SW 1271 (cell line): ENCODE measurements at places on chromosomes 2 and 18.
A peak's percentile ranks its signal among the peaks of the same experiment; 100 is the strongest.

- DNase-seq: no peak
Observed at GRCh38 chr18:21451851-21452250, 148.7 kb downstream of the ESCO1 start.

GRCh38 chr2:155372969-155373368, 674.5 kb downstream of the KCNJ3 start:
- peak; percentile 33 for DNase-seq

DNA sequence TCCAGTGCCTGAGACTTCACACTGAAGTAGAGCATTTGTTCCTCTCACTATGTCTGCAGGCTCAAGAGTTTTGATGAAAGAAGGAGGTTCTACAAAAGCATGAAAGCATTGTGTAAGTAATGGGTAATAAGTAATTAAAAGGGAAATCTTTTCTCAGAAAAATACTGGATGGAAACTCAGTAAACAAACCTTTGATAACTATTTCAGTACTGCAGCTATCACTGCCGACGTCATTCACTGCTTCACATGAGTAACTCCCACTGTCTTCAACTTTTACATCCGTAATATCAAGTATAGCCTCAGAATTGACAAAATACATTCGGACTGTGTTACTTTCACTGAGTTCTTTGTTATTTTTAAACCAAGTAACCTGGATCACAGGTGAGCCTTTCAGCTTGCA, 72.7 kb downstream of the TTN start:
- no peak for DNase-seq

DNA sequence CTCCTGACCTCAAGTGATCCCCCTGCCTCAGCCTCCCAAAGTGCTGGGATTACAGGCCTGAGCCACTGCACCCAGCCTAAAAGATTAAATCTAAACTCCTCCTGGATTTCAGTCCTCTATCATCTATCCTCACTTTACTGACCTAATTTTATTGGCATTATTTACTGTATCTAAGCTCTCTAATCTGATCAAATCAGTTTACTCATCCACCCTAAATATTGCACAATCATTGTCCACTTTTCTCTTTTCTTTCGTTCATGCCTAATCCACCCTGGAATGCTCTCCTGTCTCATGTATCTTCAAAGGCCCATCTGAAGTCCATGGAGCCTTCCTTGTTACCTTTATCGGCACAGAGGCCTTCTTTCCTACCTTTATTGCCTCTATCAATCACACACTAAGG, 31.6 kb upstream of the GPR155 start:
- DNase-seq: no peak

GRCh38 chr2:16330982-16331381, 334.7 kb downstream of the CYRIA start:
- DNase-seq: no peak

DNA sequence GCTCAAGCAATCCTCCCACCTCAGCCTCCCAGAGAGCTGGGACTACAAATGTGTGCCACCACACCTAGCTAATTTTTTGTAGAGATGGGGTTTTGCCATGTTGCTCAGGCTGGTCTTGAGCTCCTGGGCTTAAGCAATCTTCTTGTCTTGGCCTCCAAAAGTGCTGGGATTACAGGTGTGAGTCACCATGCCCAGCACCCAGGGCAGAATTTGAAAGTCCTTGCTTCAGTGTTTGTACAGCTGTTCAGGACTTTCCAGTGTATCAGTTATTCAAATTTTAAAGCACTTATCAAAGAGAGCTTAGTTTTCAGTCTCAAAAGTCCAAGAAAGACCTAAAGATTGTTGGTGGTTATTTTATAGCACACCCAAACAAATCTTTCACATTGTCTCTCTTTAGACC, 43.6 kb upstream of the VPS54 start:
- DNase-seq: no peak

DNA sequence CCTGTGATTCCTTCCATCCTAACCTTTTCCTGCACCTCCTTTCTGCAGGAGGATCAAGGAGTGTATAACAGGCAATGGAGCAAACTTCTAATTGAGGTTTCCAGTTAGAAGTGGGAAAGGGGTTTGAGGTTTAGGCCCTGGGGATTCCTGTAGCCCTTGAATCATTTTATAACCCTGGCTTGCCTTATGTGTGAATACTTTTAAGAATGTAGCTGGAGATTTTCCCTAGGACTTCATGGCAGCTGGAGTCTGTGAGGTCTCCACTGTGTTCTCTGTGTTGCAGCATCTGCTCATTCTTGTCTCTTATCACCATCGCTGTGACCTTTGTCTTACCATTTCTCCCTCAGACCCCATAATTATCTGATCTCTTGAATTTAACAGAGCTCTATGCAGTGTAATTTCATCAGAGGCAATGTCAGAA, 370.2 kb upstream of the SLC14A2 start:
- no peak for DNase-seq

- no peak for DNase-seq
Observed at GRCh38 chr18:44701227-44701626, 20.5 kb downstream of the SETBP1 start.

DNA sequence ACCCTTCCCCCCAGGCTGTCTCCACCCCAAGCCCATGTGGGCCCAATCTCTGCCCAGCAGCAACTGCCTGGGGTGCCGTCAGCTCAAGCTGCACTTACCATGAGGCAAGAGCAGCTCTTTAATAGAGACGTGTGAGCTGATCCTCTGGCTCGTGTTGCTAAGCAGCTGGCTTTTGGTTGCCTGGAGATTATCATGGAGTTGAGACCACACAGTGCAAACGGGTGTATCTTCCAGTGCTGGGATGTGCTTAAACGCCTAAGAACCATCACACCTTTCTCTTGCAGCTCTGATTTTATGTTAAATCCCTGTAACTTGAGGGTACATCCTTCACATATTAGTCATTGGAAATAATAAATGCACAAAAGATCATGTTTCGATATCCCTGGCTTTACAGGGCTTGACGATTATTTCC, 271.1 kb downstream of the PRKCE start:
- no peak for DNase-seq

DNA sequence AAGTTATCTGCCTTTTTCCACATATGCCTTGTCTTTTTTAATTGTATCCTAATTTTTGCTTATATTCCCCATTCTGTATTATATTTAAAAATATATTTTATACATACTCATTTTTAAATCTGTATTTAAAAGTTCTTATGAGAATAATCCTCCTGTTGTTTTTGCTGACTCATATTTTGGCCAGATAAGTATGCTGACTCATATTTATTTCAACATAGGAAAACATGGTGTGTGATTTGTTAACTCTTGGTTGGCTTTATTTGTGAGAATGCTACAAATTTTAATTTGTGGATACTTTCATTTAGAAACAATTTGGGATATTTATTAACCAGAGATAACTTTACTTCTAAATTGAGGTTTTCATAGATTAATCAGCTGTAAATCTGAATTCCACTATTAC, 587.7 kb downstream of the CPS1 start:
- DNase-seq: no peak

- DNase-seq: no peak
Observed at GRCh38 chr2:84160453-84160852, 298.6 kb downstream of the SUCLG1 start.

- DNase-seq: no peak
Observed at GRCh38 chr2:203820969-203821368, 46.6 kb upstream of the CTLA4 start.

DNA sequence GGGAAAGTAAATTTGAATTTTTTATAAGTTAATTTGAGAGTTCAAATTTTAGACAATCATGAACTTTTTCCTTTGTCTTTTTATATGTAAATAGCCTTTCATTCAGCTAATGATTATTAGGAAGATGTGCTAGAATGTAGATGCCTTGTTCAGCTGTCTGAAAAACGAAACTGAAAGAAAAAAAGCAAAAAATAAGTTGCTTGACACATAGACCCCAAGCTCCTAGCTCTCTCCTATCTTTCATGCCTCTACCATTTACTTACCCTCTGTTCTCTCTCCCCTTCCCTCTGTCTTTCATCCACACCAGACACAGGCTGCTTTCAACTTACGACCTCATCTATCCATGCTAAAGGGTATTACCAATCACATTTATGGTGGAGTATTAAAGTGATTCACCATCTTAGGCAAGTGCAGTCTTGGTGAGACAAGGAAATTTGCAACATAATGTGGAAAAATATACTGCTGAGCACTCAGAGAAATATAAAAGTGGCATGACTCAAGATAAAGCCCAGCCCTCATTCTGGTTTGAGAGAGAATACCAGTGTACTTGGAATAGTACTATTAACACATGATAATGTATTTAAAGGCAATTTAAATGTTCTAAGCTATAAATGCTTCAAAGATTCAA, 425.6 kb downstream of the SUCLG1 start:
- no peak for DNase-seq

GRCh38 chr2:240628507-240628807, 3.2 kb downstream of the GPR35 start:
- no peak for DNase-seq

- no peak for DNase-seq
Observed at GRCh38 chr18:24936691-24937090, 415.3 kb downstream of the ZNF521 start.

- no peak for DNase-seq
Observed at GRCh38 chr2:218718058-218718457, 7.4 kb downstream of the TTLL4 start.

DNA sequence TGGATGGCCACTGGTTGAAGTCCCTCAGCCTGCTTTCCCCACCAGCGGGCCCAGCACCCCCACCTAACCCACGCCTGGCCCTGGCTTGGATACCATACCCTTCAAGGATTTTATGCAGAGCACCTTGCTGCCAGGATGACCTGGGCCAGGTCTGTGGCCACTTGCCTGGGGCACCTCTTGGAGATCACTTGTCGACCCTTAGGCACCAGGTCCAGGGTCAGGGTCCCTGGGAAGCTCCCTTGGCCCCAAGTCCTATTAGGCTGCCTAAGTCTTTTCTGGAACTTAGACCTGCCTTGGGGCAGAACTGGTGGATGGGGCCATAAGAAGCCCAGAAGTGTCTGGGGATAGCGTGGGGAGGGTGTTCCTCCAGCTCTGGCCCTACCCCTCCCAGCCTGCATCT, 39.1 kb downstream of the FOSL2 start:
- DNase-seq: no peak

- DNase-seq: no peak
Observed at GRCh38 chr2:232931636-232932035, 61.6 kb downstream of the SNORC start.

GRCh38 chr2:129667577-129667976, 311.9 kb upstream of the RAB6C start:
- DNase-seq: no peak

DNA sequence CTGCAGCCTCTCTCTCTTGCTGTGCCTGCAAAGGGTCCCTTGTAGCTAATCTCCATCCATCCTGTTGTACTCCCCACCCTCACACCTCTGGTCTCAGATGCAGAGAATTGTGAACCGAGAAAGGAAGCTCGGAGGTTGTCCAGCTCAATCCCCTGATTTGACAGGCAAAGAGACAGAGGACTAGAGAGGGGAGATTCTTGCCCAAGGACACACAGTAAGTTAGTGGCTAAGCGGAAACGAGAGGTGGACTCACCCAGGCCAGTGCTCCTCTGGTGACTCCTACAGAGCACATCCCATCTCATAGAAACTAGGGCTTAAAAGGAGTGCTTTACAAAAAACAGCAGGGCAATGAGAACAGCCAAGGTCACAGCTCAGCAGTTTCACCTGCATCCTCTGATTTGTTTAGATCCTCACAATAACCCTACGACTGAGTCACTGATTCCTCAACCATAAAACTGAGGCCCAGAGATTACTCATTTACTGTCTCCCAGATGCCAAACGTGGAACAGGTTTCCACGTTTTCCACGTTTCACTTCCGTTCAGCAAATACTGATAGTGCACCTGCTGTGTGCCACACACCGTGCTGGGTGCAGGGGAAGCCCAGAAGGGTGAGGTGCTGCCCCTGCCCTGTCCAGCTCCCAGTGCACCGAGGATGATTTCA, 22.1 kb downstream of the EHD3 start:
- DNase-seq: no peak

DNA sequence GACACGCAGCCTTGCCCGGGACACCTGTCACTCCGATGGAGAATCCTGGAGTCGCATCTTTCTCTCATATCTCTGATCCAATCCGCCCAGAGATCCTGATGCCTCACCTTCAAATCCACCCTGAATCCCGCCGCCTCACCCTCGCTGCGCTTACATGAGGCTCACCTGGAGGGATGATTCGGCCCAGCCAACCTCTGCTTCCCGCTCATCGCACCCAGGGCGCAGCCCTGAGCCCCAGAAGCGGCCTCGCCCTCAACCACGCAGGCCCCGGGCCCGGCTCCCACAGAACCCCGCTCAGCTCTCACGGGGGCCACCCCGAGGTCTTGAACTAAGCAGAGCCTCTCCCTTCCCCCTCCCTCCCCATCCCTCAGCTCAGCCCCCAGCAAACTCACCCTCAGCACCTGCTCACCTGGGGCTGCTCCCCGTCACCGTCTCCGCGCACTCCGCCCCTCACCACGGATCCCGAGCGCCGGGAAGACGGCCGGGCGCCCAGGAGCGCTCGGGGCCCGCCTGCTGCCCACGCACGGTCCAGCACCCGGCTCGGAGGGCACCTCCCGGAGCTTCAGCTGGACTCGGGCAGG, 160.0 kb downstream of the NDUFA10 start:
- DNase-seq: no peak

DNA sequence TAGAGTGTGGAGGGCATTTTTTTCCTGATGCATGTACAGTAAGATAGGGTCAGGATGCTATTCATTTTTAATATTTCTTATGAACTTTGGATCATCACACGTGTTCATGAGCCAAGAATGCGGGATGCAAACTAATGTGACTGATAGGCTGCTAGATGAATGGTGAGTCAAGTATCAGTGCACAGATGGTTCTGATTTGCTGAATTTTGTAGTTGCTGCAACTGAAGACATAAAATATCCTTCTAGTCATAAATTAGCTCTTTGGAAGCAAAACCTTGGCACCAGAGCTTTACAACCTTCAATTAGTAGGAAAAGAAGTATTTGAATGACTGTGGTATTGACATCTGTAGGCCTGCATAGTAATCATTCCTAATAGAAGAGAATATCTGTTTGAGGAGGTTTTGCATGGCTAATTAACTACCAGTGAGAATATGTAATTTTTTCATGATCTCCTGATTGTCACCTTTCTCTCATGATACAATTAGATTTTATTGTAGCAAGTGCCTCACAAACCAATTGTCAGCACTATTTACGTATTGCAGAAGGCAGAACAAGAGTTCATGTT, 94.0 kb downstream of the VRK2 start:
- no peak for DNase-seq

- no peak for DNase-seq
Observed at GRCh38 chr2:70698847-70699246, 69.2 kb downstream of the ADD2 start.

GRCh38 chr2:57855212-57855611, 191.4 kb upstream of the VRK2 start:
- DNase-seq: no peak

GRCh38 chr2:959457-959856, 8.8 kb downstream of the SNTG2 start:
- DNase-seq: no peak

DNA sequence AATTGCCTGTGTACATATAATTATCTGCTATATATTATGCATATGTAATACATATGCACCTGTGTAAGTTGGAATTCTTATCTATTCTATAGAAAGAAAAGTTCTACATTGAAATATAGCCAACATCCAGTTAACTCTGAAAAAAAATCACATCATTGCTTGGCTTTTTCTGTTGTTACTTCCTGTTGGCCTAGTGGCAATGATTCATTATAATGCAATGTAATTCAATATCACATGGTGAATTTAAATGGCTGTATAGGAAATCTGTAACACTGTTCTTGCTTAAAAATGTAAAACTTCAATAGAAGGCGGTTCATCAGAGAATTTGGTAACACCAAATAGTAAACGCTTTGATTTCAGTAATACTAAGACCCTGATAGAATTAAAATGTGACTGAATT, 44.5 kb upstream of the MAP4K3 start:
- peak; percentile 6 for DNase-seq
